ENCODE measurements at places on chromosomes 11 and 22.

DNA sequence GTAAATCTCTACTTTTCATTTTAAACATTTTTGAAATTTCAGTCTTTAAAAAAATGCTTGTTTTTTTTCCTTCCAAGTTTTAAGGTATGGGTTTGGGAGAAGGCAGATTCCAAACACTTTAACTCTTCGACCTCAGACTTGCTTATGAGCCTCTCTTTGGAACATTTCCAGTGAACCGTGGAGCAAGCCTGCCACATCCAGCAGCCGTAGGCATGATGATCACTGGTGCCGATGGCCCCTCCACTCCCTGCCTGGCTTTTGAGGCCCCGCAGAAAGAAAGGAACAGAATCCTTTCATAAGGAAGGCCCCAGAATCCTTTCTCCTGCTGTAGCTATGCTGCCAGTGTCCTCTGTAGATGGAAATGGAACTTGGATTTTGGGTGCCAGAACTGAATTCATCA, 50.7 kb downstream of the BMAL1 start:
- no peak for DNase-seq

GRCh38 chr22:17120281-17120680, 879 bp downstream of the TMEM121B start:
- no peak for DNase-seq

DNA sequence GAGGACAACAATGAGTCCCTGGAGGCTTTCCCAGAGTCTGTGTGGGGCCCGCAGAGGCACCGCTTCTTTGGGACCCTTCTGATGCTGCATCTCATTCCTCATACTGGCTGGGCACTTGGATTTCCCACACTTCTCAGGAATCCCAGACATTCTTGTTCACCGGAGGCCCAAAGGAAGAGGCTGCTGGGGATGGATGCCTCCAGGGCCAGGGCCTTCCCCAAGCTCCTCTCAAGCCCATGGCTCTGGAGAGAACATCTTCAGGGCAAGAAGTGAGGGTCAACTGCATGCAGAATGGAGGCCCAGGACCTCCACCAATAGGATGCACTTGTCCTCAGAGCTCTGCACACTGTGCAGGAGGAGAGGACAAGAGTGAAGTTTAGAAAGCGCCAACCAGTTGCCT, 34.6 kb downstream of the DKK3 start:
- DNase-seq = no peak

DNA sequence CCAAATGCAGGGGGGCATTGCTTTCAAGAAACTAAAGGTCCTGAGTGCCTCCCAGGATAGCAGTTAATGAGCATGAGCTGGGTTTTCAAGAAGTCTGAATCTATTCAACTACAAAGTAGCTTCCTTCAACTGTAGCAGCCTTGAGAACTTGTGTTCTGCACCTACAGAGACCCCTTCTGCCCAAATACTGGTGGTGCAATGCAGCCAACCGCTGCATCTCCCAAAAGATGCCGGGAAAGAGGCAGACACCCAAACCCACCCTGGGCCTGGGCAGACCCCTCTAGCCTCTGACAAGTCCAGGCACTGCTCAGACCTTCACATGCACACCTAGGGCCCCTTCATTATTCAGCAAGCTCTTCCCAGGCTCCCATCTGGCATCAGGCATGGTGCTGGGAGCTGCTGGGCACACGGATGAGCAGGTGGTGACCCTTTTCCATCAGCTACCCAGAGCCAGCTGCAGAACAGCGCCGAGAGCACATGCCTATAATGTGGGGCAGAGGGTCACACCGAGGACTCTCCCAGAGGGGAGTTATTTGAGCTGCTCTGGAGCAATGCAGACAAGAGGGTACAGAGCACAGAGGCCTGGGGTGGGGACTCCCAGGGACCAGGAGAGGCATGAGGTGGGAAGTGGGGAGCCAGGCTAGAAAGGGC, 44.9 kb upstream of the ETS1 start:
- DNase-seq = no peak

- DNase-seq = no peak
Measured at GRCh38 chr11:106389101-106389500, 311.6 kb downstream of the AASDHPPT start.

DNA sequence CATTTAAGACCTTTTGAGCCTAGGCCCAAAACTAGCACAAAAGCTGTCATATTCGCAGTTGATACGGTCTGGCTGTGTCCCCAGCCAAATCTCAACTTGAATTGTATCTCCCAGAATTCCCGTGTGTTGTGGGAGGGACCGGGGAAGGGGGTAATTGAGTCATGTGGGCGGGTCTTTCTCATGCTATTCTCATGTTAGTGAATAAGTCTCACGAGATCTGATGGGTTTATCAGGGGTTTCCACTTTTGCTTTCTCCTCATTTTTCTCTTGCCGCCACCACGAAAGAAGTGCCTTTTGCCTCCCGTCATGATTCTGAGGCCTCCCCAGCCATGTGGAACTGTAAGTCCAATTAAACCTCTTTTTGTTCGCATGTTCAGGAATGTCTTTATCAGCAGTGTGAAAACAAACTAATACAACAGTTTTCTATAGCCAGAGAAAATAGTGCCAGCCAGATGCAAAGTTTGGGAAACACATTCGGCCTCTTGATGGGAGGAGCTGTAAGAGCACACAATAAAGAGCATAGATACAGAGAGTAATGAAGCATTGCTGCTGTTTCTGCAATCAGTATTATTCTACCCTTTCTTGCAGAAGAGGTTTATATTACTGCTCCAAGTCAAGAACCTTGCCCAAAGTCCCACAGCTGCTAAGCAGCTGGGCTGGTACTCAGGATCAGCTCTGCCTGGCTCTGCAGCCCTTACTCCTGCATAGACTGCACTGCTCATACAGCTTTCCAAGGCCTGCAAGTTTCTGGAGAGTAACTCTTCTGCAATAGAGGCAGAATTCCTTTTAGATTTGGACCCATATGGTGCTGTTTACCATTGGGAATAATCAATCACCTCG, 2.0 kb upstream of the ZNF195 start:
- no peak for DNase-seq

- DNase-seq = no peak
Measured at GRCh38 chr11:12999597-12999996, 9.5 kb upstream of the RASSF10 start.

GRCh38 chr22:36753120-36753802, 22.7 kb downstream of the IFT27 start:
- DNase-seq = no peak

DNA sequence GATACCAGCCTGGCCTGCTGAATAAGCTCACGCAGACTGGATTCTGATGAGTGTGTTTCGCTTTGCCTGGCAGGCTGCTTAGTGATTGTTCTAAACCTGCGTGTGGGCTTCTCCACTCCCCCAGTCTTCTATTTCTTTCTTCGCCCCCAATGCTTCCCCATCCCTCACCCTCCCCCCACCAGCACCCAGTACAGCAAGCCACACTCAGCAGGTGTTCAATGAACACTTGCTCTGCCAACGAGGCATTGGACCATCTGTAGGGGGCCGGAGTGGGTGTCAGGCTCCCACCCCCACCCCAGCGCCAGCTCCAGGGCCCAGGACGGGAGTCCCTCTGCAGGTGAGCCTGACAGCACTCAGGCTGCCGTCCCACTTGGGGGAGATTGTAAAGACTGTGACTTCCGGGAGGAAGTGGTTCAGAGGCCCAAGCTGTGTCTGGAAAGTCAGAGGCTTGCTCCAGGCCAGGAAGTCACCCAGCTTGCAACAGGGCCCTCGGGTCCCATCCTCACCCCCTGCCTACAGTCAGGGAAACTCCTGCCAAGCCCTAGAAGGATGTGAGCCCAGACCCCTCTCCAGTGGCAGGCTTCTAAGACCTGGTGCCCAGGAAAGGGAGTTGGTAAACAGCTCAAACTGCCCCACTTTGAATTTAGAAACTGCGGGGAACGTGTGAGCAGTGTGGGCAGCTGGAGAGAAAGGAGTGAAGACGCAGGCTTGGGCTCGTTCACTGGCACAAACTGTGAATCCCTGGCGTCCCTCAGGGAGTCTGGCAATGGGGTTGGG, 66.3 kb upstream of the PRDM11 start:
- no peak for DNase-seq

GRCh38 chr11:36149538-36150242, 139.5 kb downstream of the COMMD9 start:
- peak; percentile 17 for DNase-seq

GRCh38 chr11:57421805-57422204, 5.1 kb downstream of the SLC43A3 start:
- no peak for DNase-seq

DNA sequence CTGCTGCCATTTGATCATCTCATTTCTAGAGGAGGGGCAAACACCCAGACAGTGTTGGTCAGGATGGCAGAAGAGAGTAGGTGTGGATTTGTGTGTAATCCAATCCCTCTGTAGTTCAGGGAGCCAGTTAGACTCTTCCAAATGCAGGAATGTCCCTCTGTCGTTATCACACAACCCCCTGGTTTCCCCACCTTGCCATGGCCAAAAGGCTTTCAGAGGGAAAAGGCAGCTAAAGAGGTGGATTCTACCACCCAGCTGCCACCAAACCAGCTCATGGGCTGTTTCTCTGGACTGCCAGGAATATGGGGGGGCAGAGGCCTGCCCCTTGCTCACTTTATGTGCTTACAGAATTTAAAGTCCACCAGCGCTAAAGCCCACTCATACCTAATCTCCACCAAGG, 18.1 kb downstream of the TSKU start:
- no peak for DNase-seq

- no peak for DNase-seq
Measured at GRCh38 chr22:46058091-46058420, 81.1 kb upstream of the WNT7B start.

- DNase-seq = no peak
Measured at GRCh38 chr22:20656902-20657836, 116.7 kb upstream of the SERPIND1 start.

GRCh38 chr11:75516886-75517285, 8.9 kb downstream of the GDPD5 start:
- no peak for DNase-seq

- no peak for DNase-seq
Measured at GRCh38 chr11:133903875-133904817, 52.6 kb downstream of the IGSF9B start.

GRCh38 chr22:45929649-45930048, 47.3 kb downstream of the WNT7B start:
- no peak for DNase-seq

DNA sequence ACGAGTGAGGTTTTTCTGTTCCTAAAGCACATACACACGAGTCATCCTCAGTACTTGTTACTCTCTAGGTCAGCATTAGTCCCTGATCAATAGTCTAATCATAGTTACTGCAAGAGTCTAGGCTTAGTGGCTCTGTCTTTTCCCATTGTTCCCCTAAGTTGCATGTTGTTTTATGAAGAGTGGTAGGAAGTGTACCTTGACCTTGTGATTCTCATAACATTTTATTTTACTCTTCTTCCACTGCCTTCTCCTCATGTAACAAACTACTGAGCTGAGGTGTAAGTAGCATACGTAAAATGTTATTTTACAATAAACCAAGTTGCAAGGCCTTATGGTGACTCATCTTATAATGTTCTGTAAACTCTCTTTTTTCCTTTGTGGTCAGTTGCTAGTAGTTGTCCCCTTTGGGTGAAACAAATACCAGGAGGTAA, 15.0 kb downstream of the METTL15 start:
- no peak for DNase-seq

- no peak for DNase-seq
Measured at GRCh38 chr11:60788401-60789125, 3.4 kb downstream of the MS4A10 start.

DNA sequence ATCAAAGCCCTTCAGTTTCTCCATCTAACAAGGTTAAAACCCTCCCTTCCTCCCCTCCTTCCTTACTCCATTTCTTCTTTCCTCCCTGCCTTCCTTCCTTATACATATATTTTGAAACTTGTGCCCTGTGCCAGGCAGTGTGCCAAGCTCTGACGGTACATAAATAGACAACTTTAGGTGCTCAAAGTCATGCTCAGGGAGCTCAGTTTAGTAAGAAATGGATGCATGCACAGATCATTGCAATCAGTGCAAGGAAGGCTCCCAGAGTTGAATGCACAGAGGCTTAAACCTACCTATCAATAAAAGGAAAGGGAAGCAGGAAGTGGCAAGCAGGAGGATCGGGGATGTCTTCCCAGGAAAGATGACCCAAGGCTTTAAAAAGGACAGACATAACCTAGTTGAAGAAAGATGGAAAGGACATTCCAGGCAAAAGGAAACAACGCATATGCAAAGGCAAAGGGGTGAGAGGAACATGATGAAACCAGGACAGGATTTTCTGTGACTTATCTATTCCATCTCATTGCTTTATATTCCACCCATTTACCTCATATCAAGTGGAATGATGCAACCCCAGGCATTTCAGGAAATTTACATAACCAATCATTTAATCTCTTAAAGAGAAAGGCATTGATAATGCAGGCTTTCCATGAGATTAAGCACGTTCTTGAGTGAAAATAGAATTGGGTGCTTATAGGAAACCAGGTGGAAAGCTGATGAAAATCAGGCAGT, 13.2 kb downstream of the FZD4 start:
- DNase-seq = no peak

GRCh38 chr11:69828971-69829344, 9.7 kb upstream of the FGF3 start:
- DNase-seq = no peak

DNA sequence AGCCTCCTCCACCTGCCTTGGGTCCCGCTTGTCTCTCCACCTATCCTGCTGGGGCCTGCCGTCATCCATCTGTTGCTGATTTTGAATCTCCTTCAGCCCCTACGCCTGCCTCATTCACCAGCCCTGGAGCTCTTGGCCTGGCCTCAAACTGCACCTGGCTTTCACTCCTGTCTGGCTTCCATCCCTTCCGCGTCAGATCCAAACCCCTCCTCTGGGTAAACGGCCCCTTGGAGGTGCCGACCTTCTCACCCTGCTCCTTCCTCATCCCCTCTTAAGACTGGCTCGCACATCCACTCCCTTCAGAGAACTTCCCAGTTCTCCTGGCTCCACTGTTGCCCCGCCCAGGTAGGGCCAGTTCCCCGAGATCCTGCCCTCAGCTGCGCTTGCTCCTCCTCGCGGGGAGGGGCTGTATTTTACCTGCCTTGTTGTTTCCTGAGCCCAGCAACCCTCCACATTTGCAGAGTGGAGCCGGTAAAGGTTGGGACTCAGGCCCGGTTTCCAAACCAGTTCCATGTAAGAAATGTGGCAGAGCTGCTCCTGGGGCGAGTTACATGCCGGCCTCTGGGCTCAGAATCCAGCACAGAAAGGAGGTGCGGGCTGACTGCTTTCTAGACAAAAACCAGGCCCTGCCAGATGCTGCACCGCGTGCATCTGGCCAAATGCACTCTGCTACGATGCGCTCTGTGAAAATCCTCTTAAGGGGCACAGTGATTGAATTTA, 13.9 kb upstream of the SHANK2 start:
- no peak for DNase-seq

DNA sequence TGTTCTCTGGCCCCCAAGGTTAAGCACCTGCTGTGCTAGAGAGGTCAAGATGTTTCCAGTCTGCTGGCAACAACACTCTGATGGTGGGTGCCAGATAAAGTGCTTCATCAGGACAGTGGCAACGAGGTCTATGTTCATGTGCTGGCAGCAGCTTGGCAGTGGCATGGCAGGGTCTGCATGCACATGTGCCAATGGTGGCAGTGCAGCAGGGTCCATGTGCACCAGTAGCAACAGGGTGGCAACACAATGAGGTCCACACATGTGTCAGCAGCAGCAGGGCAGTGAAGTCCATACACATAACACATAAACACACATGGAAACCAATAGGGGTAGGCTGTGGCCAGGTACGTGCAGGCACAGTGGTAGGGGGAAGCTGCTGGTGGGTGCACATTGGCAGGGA, 48.4 kb upstream of the FAR1 start:
- no peak for DNase-seq
